Tibial artery (tissue), 4 donors: ENCODE measurements at places on chromosomes 4 and X.

DNA sequence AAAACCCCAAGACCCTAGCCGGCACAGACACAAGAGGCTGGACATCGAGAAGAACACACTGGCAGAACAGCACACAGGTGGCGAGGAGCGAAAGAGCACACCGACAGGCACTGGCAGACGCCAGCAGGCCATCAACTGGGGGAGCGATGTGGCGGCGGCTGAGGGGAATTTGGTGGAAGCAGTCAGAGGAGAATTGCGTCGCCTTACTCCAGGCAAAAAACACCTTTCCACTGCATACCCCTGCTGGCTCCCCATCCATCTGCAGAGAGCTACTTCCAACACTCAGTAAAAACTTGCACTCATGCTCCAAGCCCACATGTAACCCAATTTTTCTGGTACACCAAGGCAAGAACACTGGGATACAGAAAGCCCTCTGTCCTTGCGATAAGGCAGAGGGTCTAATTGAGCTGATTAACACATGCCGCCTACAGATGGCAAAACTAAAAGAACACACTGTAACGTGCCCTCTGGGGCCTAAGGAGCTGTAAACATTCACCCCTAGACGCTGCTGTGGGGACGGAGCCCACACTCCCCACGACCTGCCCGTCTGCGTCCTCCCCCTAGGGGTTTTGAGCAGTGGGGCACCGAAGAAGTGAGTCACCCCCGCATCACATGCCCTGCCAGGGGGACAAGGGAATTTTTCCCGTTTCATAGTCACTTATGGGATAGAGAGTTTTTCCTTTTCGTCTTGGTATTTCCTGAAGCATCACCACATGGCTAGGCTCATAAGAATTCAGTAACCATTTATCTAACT lies 262.3 kb downstream of the KCTD8 start:
- H3K4me3 ChIP-seq: no peak overlapping the region
- no peaks in the 10 kb centered on the region for H3K36me3 ChIP-seq
- H3K27me3 ChIP-seq: no peaks in the 10 kb centered on the region
- no peaks in the 10 kb centered on the region for H3K4me1 ChIP-seq

- H3K27ac ChIP-seq: peak overlapping the region; percentile 51
- no peak overlapping the region for H3K4me3 ChIP-seq
- peaks cover 9% of the 10 kb centered on the region for H3K4me1 ChIP-seq
- H3K36me3 ChIP-seq: no peaks in the 10 kb centered on the region
Measured at GRCh38 chr4:57089549-57089948, 20.6 kb downstream of the IGFBP7 start.

GRCh38 chr4:157172011-157172410 lies 48.5 kb upstream of the GRIA2 start:
- H3K36me3 ChIP-seq: no peaks in the 10 kb centered on the region
- no peaks in the 10 kb centered on the region for H3K4me1 ChIP-seq
- no peak overlapping the region for H3K27ac ChIP-seq
- DNase-seq: no peak
- no peak overlapping the region for H3K4me3 ChIP-seq

DNA sequence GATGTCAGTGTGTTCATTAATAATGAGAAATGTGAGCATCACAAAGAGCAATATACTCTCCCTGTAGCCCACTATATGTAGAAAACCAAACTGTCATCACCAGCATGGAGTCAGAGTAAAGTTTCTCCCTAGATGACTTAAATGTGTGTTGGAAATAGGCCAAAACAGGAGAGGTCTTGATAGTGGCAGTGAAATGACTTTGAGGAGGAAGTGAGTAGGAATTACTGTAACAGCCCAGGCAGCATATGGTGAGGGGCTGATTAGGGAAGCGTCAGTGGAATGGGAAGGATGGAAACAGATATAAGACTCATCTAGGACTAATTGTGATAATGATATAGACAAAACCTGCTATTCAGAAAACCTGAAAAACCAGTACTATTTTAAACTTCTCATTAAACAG lies 83.9 kb downstream of the ATXN3L start:
- H3K4me3 ChIP-seq: no peak overlapping the region
- H3K27me3 ChIP-seq: no peaks in the 10 kb centered on the region
- no peak overlapping the region for H3K27ac ChIP-seq

- H3K36me3 ChIP-seq: no peaks in the 10 kb centered on the region
- H3K4me3 ChIP-seq: no peak overlapping the region
- no peaks in the 10 kb centered on the region for H3K27me3 ChIP-seq
- DNase-seq: no peak
Measured at GRCh38 chr4:46804781-46805413, 104.1 kb downstream of the COX7B2 start.

DNA sequence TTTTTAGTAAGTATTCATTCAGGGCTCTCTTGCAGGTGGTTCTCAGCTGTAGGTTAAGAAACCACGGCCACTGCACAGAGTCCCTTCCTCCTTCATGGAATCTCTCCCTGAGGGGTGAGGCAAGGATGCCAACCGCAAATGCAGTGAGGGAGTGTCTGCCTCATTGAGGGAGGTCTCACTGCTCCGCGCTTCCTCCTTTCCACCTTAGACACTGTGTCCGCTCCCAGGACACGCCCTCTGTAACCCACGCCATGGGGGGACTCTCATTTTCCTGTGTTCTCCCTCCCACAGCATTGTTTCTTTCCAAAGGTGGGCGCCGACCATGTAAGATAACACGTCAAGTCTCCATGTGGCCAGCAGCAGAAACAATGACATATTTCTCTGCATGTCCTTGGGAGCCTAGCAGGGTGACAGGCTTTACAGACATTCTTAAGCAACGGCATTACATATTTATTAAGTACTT lies 63.2 kb downstream of the SEPSECS start:
- no peaks in the 10 kb centered on the region for H3K27me3 ChIP-seq
- H3K4me3 ChIP-seq: no peak overlapping the region
- no peak for DNase-seq
- H3K27ac ChIP-seq: no peak overlapping the region
- no peaks in the 10 kb centered on the region for H3K36me3 ChIP-seq

DNA sequence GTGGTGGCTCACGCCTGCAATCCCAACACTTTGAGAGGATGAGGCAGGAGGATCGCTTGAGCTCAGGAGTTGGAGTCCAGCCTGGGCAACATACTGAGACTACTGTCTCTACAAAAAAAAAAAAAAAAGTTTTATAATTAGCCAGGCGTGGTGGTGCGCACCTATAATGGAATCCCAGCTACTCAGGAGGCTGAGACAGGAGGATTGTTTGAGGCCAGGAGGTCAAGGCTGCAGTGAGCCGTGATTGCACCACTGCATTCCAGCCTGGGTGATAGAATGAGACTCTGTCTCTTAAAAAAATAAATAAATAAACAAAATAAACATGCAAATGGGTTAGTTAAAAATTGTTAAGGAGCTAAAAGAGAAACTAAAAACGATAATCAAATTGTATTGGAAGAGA lies 7.7 kb downstream of the GLOD5 start:
- H3K27ac ChIP-seq: no peak overlapping the region
- no peaks in the 10 kb centered on the region for H3K36me3 ChIP-seq
- H3K27me3 ChIP-seq: no peaks in the 10 kb centered on the region
- DNase-seq: no peak
- no peaks in the 10 kb centered on the region for H3K4me1 ChIP-seq
- no peak overlapping the region for H3K4me3 ChIP-seq

DNA sequence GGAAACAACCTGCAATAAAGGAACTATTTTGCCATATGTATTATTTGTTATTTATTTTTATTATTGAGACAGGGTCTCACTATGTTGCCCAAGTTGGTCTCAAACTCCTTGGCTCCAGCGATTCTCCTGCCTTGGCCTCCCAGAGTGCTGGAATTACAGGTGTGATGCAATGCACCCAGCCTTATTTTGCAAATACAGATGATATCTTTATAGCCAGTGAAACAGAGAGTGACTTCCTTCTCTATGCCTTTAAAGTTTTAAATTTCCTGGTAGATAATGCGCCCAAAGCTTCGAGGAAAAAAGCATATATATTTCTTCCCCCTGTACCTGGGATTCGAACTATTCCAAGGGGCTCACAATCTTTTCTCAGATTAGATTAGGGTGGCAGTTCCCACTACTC lies 601.1 kb upstream of the HTR2C start:
- H3K4me3 ChIP-seq: no peak overlapping the region
- H3K27me3 ChIP-seq: no peaks in the 10 kb centered on the region
- H3K36me3 ChIP-seq: no peaks in the 10 kb centered on the region
- no peak for DNase-seq

DNA sequence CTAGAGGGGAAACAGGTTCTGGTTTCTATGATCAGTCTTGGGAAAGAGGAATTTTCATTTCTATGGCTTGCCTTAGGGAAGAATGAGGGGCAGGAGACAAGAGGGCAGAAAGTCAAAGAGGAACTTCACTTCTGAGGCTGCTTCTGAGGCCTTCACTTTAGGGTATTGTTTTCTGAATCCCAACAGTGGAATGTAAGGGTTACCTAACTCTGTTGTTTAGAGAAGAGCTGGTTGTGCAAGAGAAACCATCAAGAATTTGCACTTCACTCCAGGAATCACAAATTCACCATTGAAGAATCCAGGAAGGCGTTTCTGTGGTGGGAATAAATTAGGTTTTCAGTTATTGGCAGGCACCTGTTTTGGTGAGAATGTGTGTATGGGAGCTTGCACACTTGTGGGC lies 126.7 kb upstream of the AMOT start:
- no peak overlapping the region for H3K4me3 ChIP-seq
- H3K36me3 ChIP-seq: no peaks in the 10 kb centered on the region
- no peak overlapping the region for H3K27ac ChIP-seq
- no peaks in the 10 kb centered on the region for H3K4me1 ChIP-seq
- H3K27me3 ChIP-seq: no peaks in the 10 kb centered on the region

DNA sequence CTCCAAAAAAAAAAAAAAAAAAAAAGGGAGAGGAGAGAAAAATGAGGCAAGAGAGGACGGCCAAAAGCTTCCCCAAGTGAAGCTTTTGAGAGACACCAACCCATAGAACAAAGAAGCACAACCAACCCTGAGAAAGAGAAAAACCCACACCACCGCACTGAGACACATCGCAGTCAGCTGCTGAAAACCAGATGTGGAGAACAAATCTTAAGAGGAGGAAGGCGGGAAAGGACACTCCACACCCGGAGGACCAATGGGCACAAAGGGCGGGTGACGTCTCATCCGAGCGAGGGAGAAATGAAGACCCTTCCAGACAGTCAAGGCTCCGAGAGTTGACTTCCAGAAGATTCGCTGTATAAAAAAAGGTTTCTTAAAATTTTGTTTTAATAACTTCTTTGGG lies 112.1 kb downstream of the AFAP1 start:
- H3K4me1 ChIP-seq: peaks cover 22% of the 10 kb centered on the region
- H3K36me3 ChIP-seq: no peaks in the 10 kb centered on the region
- DNase-seq: peak; percentile 10
- H3K4me3 ChIP-seq: no peak overlapping the region
- no peaks in the 10 kb centered on the region for H3K27me3 ChIP-seq

GRCh38 chrX:2299871-2300270 lies 200.9 kb downstream of the DHRSX start:
- no peak for DNase-seq
- no peaks in the 10 kb centered on the region for H3K36me3 ChIP-seq
- H3K4me3 ChIP-seq: no peak overlapping the region
- no peak overlapping the region for H3K27ac ChIP-seq

DNA sequence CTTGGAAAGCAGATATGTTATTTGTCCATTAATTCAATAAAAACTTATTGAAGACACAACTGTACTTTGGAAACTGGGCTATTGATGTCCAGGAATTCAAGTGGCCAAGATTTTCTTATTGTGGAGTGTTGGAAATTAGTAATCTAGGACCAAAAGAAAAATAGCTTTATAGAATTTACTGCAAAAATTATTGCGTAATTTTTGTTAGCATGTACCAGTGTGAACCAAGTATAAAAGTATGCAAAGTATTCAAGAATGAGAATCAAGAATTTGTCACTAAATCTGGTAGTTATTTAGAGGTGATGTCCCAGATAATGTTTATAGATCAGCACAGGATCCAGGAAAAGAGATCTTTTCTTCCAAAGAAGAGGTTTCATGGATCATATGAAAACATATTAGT lies 468.9 kb upstream of the CTSO start:
- no peak overlapping the region for H3K4me3 ChIP-seq
- no peaks in the 10 kb centered on the region for H3K27me3 ChIP-seq
- no peak overlapping the region for H3K27ac ChIP-seq
- H3K36me3 ChIP-seq: no peaks in the 10 kb centered on the region
- no peak for DNase-seq

- no peak overlapping the region for H3K27ac ChIP-seq
- H3K4me1 ChIP-seq: peaks cover 4% of the 10 kb centered on the region
- H3K36me3 ChIP-seq: no peaks in the 10 kb centered on the region
- no peaks in the 10 kb centered on the region for H3K27me3 ChIP-seq
Measured at GRCh38 chrX:139204898-139205667, 325.5 kb upstream of the F9 start.

DNA sequence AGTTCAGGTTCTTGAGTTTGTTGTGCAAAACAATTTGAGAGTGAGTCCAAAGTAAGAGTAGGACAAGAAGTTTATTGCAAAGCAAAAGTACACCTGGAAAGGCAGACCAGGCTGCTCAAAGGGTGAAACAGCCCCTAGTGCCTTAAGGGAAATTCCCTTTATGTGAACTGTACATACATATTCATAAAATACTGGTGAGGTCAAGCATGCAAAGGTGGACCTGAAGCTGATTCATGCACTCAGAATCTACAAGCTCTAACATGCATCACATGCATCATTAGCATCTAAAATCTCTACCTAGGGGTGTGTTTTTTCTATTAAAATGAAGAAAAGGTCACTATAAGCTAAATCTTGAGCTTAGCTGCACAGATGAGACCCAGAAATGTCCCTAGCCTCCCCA lies 266.9 kb downstream of the SPATA18 start:
- no peaks in the 10 kb centered on the region for H3K4me1 ChIP-seq
- no peak overlapping the region for H3K27ac ChIP-seq

DNA sequence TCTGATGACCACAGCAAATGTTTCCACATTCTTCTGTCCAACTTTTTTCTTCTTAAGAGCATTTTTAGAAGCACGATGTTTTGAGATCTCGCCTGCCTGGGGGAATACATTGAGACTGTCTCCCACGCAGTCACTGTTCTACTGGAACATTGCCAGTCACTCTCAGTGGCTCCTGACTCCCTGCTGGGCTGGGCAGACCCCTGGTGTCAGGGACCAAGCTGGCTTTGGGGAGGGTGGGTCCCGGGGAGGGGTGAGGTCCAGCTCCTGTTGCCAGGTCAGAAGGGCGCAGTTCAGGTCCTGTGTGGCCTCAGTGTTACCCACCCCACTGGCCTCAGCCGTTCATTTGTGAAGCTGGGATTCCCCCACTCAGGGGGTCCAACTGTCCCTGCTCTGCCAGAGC lies 18.9 kb upstream of the ABLIM2 start:
- no peak overlapping the region for H3K4me3 ChIP-seq
- no peaks in the 10 kb centered on the region for H3K4me1 ChIP-seq
- H3K27me3 ChIP-seq: peaks cover 21% of the 10 kb centered on the region
- H3K27ac ChIP-seq: no peak overlapping the region

GRCh38 chrX:68079961-68080360 lies 353.3 kb downstream of the OPHN1 start:
- H3K27ac ChIP-seq: no peak overlapping the region
- DNase-seq: no peak
- H3K4me1 ChIP-seq: no peaks in the 10 kb centered on the region
- H3K4me3 ChIP-seq: no peak overlapping the region
- no peaks in the 10 kb centered on the region for H3K36me3 ChIP-seq

GRCh38 chr4:108036213-108036612 lies 46.5 kb downstream of the HADH start:
- no peaks in the 10 kb centered on the region for H3K4me1 ChIP-seq
- no peak for DNase-seq
- H3K27ac ChIP-seq: no peak overlapping the region
- no peak overlapping the region for H3K4me3 ChIP-seq
